ENCODE measurements at places on chromosomes 11 and 22. TPM values are rescaled to one million over a fixed set of nuclear protein-coding genes. Genes with fewer than 3 reads are reported as not detected.

DNA sequence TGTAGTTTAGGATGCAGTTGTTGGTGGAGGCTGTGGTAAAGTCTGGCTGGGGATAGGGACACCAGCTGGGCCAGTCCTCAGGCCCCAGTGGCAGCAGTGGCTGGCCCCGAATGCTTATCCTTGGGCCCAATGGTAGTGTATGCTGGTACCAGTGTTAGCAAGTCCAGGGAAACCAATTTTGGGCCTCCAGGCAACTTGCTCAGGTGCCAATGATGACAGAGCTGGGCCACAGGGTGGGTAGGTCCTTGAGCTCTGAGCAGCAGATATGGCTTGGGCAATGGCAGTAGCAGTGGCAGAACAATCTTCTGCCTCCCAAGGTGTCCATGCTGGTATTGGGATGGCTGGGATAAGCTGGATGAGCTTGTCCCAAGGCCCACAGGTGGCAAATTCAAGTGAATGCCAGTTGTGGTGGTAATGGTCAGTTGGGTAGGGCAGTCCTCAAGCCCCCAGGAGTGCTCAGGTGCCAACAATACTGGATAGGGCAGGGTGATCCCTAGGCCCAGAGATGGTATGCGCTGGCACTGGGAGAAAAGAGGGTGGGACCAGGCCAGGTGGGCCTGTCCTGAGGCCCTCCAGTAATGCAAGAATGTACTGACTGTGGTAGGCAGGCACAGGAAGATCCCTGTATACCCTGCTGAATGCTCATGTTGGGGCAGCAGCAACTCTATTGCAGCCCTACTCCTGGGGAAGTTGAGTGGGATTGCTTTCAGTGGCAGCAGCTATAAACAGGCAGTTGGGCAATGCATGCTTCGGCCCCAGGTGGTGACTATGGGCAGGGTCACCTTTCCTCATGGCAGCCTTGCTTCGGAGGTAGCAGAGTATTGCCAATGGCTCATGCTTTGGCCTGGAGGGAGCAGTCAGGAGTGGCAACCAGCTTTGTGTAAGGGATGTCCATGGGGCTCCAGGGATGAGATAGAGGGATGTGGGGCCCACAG is 54.7 kb downstream of the KCNQ1OT1 start:
- H3K36me3 ChIP-seq = peaks cover 82% of the 10 kb centered on the region
- H3K4me1 ChIP-seq = no peaks in the 10 kb centered on the region
- H3K27me3 ChIP-seq = peaks cover 26% of the 10 kb centered on the region
- H3K4me3 ChIP-seq = no peak overlapping the region

- peaks cover 10% of the 10 kb centered on the region for H3K36me3 ChIP-seq
- H3K4me1 ChIP-seq = peaks cover 9% of the 10 kb centered on the region
Observed at GRCh38 chr11:35526370-35526792, 965 bp upstream of the PAMR1 start.

DNA sequence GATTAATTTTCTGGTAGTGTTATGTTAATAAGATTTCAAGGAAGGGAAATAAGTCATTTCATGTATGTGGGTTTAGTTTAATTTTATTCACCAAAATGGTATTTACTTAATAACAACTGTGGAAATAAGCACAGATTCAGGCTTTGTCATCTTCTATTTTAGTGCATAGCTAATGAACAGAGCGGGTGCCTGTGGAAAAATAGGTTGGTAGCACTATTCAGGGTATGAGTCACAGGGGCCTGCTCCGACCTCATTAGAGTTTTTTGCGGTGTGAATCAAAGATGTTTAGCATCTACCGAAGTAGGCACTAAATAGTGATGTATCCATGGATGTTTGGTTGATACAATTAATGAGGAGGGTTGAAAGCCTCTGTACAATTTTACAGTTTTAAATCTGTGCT is 78.2 kb downstream of the FAT3 start:
- H3K27me3 ChIP-seq = peaks cover 1% of the 10 kb centered on the region
- H3K4me1 ChIP-seq = peaks cover 14% of the 10 kb centered on the region
- no peaks in the 10 kb centered on the region for H3K36me3 ChIP-seq
- H3K4me3 ChIP-seq = no peak overlapping the region
- DNase-seq = no peak

DNA sequence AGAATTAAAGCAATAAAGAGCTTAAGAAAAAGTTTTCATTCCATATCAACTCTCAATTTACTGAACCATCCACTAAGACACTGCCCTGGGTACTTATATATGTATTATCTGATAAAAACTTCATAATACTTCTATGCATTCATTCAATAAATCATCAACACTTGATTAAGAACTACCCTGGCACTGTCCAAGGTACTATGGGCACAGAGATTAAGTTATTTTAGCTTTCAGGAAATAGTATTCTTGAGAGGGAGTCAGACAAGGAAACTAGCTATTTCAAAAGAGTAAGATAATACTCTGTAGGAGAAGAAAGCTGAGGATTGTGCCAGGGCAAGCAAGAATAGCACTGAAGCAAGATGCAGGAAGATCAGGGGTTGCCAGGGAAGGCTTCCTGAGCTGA is 640.8 kb downstream of the FAM181B start:
- H3K4me1 ChIP-seq = peaks cover 30% of the 10 kb centered on the region
- H3K36me3 ChIP-seq = no peaks in the 10 kb centered on the region
- no peak for DNase-seq
- H3K27me3 ChIP-seq = no peaks in the 10 kb centered on the region

The IRAG1 gene
- total RNA-seq = 4.2 TPM

The OSBPL5 gene
- 115 TPM for total RNA-seq

The C22orf42 gene
- total RNA-seq = not detected

All from glutamatergic neuron (in vitro differentiated cells).